Stimulated activated CD4-positive, alpha-beta T cell treated with anti-CD3 and anti-CD28 coated beads, Interleukin-1b, Interleukin-23, amount 100 ng/mL, for 48 hours (primary cell): ENCODE measurements at places on chromosomes 13 and 19.

GRCh38 chr13:39531646-39532045, 71.3 kb downstream of the LHFPL6 start:
- DNase-seq, result no peak

- peak; percentile 83 for DNase-seq
Observed at GRCh38 chr19:43755256-43755801, 567 bp upstream of the SMG9 start.

DNA sequence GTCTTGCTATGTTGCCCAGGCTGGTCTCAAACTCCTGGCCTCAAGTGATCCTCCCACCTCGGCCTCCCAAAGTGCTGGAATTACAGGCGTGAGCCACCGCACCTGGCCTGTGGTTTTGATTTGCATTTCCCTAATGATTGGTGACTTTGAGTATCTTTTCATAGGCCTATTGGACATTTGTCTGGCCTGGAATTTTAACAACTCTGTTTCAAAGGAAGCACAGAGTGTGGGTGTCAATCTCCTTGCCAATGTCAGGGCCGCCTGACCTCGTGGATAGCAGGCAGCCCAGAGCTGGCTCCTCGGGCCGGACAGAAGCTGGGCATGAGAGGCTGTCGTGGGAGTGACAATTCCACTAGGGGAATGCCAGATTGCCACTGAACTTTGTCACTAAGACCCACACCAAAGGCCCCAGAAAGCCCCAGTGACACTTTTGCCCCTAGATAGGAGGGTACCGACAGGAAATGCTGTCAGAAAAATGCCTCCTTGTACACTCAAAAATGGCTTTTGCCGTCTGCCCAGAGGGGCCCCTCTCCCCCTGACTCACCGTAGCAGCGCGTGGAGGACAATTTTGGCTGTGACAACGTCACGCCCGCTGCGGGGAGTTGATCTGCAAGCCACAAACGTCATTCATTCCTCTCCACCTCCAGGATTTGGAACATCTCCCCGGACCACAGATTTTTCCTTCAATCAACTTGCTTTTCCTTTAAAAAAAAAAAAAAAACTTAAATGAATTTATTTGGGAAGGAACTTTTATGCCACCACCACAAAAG, 11.7 kb upstream of the ADGRE5 start:
- DNase-seq, result peak; percentile 96

GRCh38 chr19:2550431-2551171, 74.7 kb downstream of the GADD45B start:
- no peak for DNase-seq

DNA sequence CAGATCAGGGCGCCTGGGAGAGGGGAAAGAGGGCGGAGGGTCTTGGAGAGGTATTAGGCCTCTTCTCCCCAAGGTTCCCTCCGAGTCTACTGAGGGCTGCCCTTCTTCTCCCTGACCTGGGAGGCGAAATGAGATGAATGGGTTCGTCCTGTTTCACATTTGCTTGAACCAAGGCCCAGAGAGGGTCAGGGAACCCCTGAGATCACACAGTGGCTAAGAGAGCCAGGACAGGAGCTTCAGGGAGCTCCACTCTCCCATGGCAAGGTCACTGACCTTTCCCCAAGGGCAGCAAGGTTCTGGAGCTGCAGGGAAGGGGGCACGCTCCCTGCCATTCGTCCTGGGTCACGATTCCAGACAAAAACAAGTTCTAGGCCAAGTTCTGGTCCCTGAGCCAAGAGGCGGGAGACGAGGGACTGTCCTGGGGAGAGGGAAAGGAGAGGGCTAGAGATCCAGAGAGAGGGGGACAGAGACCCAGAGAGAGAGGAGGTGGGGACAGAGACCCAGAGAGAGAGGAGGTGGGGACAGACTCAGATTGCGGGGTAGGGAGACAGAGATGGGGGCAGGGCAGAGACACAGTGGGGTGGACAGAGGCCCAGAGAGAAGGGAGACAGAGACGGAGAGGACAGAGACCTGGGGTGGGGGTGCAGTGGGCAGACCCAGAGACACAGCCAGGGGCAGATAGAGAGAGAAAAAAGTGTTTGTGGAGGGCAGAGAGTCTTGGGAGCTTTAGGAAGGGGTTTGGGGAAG, 541 bp downstream of the ASPDH start:
- DNase-seq, result no peak
